ENCODE measurements at places on chromosomes 12 and 14.

GRCh38 chr12:88243982-88244381, 101.9 kb downstream of the TMTC3 start:
- DNase-seq: no peak

DNA sequence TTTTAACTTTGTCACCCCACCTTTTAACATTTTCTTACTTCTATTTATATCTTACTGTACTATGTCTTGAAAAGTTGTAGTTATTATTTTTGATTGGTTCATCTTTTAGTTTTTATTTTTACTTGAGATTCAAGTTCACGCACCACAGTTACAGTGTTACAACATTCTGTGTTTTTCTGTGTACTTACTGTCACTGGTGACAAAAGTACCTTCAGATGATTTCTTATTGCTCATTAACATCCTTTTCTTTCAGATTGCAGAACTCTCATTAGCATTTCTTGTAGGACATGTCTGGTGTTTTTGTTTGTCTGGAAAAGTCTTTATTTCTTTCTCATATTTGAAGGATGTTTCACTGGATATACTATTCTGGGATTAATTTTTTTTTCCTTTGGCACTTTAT, 289.9 kb downstream of the BCAT1 start:
- no peak for DNase-seq

DNA sequence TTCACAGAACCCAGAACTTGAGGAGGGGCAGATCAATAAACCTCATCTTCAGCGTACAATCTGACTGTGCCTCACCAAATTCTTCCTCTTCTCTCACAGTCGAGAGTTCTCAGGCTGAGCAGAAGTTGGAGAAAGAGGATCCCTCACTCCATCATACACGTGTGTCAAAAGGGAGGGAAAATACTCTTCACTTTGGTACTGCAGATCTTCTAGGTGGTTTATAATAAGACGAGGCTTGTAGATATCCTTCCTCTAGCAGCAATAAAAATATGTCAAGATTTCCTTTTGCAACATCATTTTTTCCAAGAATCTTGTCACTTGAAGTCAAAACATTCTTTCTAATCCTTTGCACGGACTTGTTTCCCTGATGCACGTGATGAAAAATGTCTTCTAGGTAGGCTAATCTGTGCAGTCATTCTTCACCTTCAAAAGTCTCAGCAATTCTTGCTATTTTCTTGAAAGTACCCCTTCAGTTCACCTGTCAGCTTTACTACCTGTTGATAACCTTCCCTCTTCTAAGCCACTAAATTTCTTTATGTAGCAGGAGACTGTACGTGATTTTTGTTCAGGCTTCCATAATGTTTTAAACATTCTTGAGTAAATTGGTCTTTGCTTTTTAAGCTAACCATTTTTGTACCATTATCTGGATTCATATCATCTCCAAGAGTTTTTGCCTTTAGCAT, 214.1 kb downstream of the NUAK1 start:
- DNase-seq: no peak

DNA sequence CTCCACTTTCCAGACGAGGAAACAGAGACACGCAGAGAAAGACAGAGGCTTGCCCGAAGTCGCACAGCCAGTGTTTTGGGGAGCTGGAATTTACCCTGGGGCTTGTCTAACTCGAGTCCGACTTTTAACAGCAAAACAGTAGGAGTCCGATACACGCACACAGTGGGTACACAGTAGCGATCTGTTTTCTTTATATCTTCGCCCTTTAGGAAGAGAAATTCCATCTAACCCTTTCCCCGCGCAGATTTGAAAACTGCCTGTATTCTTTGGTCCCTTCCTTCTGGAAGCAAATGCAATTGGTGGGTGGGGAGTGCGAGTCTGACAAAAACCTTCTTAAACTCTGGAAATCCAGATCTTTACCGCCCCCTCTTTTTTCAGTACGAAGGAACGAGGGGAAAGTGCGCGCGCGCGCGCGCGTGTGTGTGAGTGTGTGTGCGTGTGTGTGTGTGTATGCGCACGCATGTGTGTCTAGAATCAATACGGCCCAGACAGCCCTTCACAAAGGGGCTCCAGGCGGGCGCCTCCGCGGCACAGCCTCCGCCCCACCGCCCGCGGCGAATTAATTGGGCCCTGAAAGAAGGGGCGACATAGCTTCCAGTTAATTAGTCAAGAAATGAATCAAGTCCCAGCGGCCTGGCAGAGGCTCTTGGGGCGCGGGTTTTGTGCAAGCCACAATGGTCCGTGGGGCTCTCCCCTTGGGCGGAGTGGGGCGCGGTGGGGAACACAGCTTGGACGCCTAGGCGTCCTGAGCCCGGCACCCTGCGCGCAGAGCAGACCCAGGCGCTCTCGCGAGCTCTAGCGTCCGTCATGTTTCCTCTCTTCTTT, 14.0 kb upstream of the TBX3 start:
- DNase-seq: no peak

GRCh38 chr14:56207626-56208292, 89.5 kb downstream of the PELI2 start:
- DNase-seq: peak; percentile 93

DNA sequence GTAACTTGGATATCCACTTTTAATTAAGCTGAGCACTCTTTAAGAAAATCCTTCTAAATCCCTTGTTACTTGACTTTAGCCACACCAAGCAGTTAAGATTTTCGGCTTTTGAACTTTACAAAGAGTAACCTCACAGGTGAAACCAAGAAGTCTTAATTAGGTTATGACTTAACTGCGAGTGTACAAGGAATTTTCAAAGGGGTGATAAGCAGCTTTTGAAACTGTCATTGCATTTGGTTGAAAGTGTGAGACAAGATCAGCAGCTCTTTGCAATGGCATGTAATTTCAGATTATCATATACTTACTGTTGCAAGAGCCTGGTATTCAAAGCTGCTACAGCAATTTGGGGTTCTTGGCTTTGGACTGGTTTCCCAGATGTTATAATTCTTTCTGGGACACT, 137.5 kb downstream of the TMEM117 start:
- no peak for DNase-seq

DNA sequence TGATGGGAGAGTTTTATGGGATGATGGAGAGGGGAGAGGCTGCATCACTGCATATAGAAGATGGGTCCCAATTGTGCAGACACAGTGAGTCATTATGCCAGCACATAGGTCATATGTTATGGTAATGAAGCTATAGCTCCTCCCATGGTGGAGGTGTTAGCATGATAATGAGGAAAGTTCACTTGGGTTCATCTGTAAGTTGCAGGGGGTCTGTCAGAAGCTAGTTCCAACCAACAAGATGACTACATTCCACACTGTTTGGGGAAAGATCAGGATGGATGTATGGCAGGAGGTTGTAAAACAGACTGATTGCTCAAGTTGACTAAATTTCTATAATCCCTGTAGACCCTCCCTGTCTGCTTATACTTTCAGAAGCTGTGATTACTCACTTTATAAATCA, 561.3 kb downstream of the C12orf50 start:
- no peak for DNase-seq

GRCh38 chr14:52081964-52082363, 13.1 kb upstream of the NID2 start:
- DNase-seq: no peak

DNA sequence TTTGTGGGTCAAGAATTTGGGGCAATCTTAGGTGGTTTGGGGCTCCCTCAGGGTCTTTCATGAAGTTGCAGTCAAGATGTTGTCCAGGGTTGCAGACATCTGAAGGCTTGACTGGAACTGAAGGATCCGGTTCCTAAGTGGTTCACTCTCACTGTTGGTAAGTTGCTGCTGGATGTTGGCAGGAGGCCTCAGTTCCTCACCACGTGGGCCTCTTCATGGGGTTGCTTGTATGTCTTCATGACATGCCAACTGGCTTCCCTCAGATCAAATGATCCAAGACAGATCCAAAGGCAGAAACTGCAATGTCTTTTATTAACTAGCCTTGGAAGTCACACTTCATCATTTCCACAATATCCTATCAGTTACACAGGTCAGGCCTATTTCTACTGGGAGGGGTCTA, 49.2 kb downstream of the ARF6 start:
- no peak for DNase-seq

GRCh38 chr14:21308132-21308478, 28.2 kb downstream of the RPGRIP1 start:
- no peak for DNase-seq

- DNase-seq: no peak
Measured at GRCh38 chr12:92226961-92227360, 81.3 kb upstream of the BTG1 start.

DNA sequence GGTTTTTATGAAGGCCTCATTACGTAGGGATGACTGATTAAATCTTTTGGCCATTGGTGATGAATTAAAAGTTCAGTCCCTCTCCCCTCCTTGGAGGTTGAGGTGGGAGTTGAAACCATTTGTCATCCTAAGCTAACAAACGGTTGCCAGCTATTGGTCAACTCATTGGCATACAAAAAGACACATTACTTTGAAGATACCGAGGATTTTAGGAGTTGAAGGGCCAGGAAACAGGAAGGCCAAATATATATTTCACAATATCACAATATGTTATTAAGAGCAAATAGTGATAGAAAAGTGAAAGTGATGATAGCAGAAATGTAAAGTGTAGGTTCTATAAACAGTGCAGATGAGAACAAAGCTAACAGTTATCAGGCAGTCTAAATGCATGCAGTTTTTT, 24.4 kb downstream of the RCOR1 start:
- DNase-seq: no peak

- DNase-seq: no peak
Measured at GRCh38 chr14:58272588-58273372, 25.6 kb upstream of the ARID4A start.

GRCh38 chr12:100138048-100138802, 4.4 kb downstream of the BLTP3B start:
- no peak for DNase-seq

GRCh38 chr12:120404271-120404670, 33.6 kb upstream of the COX6A1 start:
- no peak for DNase-seq

DNA sequence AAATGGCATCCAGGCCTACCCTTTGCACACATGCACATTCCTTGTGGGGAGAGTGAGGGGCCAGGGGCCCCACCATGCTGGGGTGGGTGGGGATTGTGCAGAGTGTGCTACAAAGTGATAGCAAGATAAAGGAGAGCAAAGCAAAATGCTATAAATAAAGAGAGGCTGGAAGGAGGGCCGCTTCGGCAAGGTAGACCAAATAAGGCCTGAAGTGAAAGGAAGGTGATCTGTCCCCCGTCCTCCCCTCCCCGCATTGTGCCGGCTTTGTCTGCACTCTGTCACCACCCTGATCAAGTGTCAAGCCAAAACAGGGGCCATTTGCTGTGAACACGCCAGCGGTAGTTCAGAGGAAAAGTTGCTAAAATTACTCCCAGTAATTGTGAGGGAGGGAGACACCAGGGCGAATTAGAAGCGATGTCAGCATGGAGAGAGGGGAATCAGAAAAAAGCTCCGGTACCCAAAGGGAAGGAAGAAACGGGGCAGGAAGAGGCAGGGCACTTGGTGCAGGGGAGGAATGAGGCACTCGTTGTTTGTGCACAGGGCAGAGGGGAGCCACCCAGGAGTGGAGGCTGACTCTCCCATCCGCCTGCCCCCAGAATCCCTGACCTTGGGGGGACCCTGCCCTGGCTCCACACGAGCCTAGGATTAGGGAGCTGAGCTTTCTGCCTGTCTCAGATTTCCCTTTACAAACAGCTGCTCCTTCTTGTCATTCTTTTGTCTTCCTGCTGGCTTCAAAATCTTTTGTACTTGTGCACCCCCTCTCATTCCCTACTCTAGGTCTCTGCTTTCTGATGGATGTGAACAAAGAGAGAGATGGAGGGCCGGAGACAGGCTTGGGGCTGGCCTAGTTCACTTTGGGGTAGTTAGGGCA, 2.9 kb upstream of the MYH7 start:
- no peak for DNase-seq

- no peak for DNase-seq
Measured at GRCh38 chr12:124369055-124369826, 74.3 kb downstream of the RFLNA start.

DNA sequence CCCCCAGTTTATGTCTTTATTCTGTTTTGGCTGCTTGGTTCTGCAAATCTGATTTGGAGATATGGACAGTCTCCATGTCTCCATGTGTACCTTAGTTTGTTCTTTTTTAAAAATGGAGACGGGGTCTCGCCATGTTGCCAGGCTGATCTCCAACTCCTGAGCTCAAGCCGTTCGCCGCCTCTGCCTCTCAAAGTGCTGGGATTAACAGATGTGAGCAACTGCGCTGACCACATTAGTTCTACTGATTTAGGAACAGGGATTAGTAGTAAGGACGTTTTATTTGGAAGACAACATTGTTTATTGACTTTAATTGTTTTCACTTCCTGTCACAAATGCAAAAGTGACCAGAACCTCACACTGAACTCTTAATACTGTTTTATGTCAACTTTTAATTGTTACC, 14.7 kb downstream of the AEBP2 start:
- DNase-seq: no peak

DNA sequence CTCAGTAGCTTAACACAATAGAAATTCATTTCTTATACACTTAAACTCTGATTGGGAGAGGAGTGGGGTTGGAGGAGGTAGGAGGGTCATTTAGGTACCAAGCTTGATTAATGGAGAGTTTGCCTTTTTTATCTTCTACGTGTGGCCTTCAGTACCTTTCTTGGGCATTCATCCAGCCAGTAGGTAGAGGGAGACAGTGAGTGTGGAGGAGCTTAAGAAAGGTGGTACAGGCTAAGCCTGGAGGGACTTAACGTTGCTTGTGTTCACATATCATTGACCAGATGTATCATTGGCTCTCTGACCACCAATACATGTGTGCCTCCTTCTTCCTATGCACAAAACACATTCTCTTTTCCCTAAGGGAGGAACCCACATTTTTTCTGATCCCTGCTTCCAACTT, 232.9 kb upstream of the CRY1 start:
- no peak for DNase-seq

GRCh38 chr12:4160314-4161040, 113.1 kb upstream of the CCND2 start:
- no peak for DNase-seq

DNA sequence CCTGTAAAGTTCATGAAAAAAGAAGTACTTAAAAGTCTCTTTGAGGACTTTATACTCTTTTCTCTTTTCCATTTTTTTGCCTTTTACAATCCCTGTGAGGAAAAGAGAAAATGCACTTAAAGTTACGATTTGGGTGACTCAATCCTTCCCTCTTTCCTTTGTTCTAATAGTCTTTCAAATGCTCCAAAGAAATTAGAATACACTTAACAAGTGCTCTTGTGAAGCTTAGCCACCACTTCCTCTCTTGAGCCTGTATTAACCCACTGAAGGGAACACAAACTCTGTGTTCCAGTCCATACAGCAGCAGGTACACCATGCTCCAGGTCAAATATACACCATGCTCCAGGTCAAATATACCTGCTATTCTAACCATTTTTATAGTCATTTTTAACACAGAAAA, 581.1 kb upstream of the MGAT4C start:
- DNase-seq: no peak

GRCh38 chr12:7498809-7499208, 4.8 kb downstream of the CD163 start:
- DNase-seq: no peak

- DNase-seq: no peak
Measured at GRCh38 chr14:59208224-59208814, 19.9 kb downstream of the DAAM1 start.

DNA sequence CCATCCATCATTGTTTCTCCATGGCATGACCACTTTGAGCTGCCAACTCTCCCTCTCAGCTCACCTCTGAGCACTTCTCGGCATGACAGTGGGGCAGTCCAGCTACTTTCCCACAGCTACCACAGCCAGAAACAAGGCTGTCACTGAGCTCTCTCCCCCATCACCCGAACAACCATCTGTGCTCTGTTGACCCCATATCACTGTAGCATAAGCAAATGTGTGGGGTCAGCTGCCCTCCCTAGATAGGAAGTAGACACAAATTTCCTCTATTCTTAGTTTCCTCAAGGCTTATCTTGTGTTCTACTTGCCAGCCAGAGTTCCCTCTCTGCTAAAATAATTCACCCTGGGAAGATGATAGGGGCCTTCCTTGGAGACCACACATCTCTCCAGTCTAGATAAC, 82.6 kb upstream of the FUT8 start:
- DNase-seq: no peak
